ENCODE measurements at places on chromosomes 2 and 18.
A peak's percentile ranks its signal among the peaks of the same experiment; 100 is the strongest.

DNA sequence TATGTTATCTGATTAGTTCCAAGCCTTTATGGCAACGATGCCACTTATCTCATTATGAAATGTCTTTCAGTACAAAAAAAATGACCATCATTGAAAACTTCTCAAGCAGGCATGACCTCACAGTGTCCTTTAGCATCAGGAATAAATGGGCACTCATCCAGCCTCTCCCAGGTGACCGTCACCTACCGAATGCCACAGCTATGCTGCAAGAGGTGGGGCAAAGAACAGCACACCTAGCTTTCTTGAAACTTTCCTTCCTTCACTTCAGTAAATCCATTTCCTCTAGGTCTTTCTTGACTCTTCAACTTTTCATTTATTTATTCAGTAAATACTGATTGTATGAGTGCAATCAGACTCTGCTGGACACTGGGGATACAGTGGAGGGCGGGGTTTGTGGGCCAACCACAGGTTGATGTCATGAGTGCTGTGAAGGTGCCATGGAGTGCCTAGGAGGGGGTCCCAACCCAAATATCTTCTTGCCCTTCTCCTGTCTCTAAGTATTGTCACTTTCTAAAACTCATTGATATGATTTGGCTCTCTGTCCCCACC lies 54.3 kb upstream of the HK2 start:
- DNase-seq = no peak

DNA sequence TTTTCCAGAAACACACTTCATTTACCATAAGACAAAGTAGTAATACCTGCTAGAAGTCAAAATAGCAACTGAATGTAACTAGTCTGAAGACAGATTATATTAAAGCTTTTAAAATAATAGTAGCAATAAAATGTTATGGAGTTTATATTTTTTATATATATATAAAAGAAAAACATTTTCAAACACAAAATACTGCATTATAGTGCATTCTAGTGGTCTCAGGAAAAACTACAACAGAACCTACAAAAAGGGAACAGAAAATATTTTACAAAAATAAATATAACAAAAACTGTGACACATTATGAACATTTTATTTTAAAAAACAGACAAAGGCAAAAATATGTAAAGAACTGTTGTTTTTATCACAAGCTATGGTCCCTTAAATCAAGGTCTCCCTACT lies 48.0 kb downstream of the STRN start:
- DNase-seq = no peak

- no peak for DNase-seq
These were observed 36.4 kb downstream of the FOXI3 start for GRCh38 chr2:88416016-88416663.

DNA sequence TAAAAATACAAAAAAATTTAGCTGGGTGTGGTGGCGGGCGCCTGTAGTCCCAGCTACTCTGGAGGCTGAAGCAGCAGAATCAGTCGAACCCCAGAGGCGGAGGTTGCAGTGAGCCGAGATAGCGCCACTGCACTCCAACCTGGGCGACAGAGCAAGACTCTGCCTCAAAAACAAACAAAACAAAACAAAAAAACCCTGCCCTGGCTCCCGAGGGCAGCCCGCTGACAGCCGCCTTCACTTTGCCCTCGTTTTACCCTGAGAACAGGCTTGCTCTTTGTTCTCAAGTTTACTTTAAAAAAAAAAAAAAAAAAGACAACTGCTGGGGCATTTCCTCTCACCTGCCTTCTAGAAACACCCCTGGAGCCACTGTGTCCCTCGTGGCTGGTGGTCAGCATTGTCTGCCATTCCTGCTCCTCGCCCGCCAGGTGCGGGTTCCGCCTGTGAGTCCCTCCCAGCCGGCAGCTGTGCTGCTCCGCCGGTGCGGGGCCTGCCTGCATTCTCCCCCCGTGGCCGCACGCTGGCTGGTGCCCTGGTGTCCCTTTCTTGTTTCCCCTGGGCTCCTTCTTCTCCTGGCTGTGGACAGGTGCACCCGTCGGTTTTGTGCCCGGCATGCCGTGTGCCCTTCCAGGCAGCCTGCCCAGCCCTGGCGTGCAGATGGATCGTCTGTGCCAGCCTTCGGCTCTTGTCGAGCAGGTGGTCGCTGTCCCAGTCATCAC lies 105.7 kb downstream of the USP40 start:
- peak; percentile 33 for DNase-seq

DNA sequence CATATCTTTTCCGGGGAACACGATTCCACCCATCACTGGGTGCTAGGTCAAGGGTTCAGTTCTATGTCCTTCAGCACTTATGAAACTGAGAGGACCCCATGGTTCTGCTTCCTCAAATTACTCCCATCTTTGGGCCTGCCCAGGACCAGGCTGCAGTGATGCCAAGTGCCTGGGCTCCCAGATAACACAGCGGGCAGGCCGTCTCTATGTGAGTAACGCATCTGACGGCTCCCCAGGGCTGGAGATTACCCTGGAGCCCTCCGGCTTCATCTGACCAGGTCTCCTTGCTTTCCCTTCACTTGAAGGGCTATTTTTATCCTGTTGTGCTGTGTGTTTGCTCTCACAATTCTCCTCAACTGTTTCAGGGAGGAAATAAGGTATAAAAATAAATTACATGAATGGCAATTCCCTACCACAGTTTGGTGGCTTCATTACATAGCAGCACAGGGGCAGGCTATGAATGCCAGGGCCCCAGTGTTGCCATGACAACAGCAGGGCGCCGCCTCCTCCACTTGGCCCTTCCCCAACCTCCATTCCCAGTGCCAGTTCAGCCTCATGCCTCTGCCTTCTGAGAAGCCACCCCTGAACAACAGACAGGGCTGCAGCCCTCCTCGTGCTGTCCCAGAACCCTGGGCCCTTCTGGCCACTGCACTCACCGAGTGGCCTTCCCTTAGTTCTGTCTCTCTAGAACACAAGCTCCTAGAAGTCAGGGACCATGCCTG lies 25.4 kb upstream of the TMEM131 start:
- DNase-seq = no peak

DNA sequence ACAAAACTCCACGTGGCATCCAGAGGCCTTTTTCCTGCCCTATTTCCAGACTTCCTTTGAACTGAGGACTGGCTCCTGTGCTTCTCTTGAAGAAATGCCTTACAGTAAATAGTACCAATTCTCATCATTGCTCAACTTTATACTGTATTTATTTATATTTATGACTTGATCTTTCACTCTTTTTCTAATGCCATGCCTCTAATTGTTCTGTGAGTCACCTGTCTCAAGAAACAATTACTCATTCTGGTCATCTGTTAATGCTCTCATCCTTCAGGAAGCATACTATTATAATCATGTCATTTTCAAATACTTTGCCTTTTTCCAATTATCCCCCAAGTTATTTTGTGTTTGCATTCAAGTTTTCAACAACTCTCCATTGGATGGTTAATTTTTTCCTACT lies 85.9 kb downstream of the DCDC2C start:
- DNase-seq = no peak

- no peak for DNase-seq
These were observed 20.1 kb upstream of the RMDN2 start for GRCh38 chr2:37904993-37905392.

- no peak for DNase-seq
These were observed 67.6 kb upstream of the RBBP8 start for GRCh38 chr18:22865354-22866116.

DNA sequence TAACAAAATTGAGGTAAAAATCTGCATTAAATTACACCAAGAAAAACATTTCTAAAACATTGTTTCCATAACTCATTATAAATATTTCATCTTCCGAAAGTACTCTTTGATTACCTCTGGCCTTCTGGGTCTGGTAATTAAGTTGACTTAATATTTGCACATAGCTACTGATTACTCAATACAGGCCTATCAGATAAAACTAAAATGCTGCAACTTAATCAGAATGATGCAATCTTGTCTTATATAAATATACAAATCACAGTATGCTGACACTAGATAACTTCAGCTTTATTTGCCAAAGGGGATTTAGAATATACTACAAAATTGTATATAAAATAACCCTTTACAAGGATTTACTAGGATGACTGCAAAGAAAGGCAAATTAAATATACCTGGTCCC lies 49.3 kb downstream of the SLC35F5 start:
- DNase-seq = no peak

GRCh38 chr2:134202371-134202770 lies 51.5 kb upstream of the MGAT5 start:
- no peak for DNase-seq

GRCh38 chr2:11069566-11070185 lies 85.6 kb upstream of the SLC66A3 start:
- no peak for DNase-seq

- no peak for DNase-seq
These were observed 112.2 kb downstream of the GAREM1 start for GRCh38 chr18:32358529-32358928.

DNA sequence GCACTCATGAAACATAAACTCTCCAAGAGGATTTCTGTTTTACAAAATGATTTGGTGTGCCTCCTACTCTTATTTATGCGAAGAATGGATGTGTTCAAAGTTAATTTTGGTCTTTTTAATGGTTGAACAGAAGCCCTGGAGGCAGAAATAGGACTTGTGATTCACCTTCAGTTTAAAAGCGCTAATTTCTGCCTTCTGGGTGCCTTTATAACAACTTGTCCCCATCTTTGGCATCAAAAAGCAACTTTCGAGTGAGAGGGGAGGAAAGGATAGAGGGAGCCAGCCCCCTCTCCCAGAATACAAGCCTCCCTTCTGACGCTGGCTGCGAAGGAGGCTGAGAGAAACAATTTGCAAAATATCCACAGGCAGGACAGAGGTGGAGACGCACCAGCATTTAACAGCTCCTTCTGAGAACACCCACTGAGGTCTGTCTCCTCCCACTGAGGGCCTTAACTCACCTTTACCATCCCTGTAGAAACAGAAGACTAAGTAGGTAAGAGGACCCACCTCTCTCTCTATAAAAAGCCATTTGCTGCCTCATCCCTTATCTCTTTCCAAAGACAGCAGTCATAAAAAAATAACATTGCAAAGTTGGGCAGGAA lies 24.3 kb upstream of the BCL11A start:
- DNase-seq = no peak

DNA sequence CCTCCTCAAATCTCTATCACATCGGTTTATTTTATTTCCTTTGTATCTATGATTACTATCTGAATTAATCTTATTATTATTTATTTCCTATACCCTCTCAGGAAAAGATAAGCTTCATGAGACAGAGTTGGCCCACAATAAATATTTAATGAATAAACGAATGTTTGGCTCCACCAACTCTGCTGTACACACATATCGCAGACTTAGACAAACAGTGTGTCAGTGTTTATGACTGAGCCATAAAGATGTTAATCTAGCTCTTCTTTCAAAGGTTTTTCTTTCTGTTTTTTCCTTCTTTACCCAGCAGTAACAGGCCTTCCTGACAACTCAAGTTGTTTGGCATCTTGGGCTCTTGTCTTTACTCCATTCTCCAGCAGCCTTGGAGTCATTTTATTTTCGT lies 329.5 kb downstream of the CDH2 start:
- DNase-seq = no peak

DNA sequence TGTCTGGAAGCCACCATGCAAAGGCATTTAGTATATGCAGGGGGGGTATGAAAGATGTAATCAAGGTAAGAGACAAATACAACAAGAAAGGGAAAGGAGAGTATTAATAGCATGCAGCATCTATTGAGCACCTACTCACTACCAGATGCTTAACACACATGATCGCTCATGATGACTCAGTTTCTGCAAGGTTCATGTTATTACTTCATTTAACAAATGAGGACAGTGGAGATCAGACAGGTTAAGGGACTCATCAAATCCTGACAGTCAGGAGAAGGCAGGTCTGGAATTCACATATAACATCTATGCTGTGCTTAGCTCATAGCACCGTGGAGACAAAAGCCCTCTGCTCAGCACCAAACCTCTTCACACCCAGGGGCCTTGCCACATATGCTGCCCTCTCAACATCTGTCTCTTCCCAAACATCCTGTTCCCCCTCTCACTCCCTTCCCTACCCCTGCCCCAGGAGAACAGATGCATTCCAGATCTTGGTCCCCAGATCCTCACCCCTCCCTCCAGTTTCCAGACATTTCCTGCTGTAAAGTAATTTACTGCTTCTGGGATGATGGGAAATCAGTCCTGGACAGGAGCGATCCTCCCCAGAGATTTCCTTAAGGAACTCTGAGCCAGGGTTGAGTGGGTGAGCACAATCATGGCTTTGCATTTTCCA lies 155.3 kb downstream of the ANTXR1 start:
- DNase-seq = no peak

- DNase-seq = no peak
These were observed 69.1 kb downstream of the LRRFIP1 start for GRCh38 chr2:237696461-237696860.

DNA sequence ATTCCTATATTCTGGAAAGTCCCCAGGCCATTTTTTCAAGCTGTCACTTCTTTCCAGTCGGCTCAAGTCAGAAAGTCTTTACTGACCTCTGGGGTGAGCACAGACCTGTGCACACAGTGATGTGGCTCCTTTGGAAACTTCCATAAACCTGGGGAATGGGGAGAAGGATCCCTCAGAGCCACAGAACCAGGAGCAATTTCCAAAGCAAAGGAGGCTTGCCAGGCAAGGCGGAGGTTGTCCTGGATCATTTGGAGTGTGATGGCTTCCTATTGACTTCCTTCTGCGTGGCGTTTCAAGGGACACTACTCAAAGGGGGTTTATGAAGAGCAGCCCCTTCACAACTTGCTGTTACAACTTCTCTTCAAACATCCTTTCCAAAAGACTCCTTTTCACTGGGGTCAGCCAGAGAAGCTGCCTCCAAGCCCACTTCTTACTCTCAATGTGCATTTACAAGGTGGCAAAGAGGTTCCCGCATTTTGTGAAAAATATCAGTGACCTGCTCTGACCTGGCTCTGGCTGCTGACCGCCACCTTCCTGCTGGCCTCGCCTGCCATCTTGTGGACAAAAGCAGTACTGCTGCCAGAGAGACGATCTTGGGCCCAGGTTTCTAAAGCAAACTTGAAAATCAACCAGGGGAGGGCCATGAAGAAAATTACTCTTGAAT lies 18.2 kb upstream of the TMEM247 start:
- DNase-seq = no peak

DNA sequence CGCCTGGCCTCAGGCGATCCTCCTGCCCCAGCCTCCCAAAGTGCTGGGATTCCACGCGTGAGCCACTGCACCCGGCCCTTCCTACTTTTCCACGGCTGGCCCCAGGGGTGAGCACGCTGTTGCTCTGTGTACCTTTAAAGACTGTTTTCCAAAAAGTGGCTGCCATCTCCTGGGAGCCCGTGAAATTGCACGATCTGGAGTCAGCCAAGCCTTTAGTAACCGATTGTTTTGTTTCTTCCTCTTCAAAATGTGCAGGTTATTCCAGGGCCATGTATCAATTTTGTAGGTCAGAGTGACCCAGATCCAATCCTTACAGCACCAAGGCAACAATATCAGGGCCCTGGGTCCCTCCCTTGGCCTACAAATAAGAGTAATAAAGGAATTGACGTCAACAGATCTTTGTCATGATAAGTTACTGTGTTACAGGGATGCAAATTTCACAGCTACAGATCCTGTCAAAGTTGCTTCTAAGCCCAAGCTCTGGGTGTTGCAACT lies 135.6 kb upstream of the ZNF236 start:
- peak; percentile 59 for DNase-seq

- no peak for DNase-seq
These were observed 7.7 kb downstream of the LDAH start for GRCh38 chr2:20815216-20815615.

GRCh38 chr18:27608742-27609141 lies 423.6 kb upstream of the CHST9 start:
- DNase-seq = no peak

Data from NCI-H2107 (cell line).